IMR-90 (cell line): ENCODE measurements at places on chromosomes 5 and 9. TPM values are rescaled to one million over a fixed set of nuclear protein-coding genes. Genes with fewer than 3 reads are reported as not detected.
A peak's percentile ranks its signal among the peaks of the same experiment; 100 is the strongest.

DNA sequence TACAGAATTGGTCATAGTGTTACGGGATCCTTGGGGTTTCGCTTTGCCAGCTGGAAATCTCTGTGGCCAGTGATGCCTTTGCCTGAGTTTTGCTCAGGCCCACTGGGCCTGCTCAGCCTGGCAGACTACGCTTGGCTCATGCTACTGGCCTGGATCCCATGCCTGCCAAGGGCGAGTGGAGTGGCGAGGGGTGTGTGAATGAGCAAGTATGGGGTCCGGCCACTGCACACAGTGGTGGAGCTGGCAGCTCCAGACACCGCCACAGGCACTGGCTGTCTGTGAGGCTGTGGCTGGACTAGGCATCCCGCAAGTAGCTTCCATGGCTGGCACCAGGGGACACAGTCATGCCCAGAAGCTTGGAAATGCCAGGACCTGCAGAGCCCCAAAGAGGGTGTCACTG, 240.3 kb downstream of the ARRDC3 start:
- no peaks in the 10 kb centered on the region for H3K36me3 ChIP-seq
- H3K4me3 ChIP-seq = no peak overlapping the region
- no peak for DNase-seq
- H3K27ac ChIP-seq = no peak overlapping the region
- no peaks in the 10 kb centered on the region for H3K27me3 ChIP-seq
- peaks cover 8% of the 10 kb centered on the region for H3K4me1 ChIP-seq

- H3K36me3 ChIP-seq = peaks cover 19% of the 10 kb centered on the region
- no peak overlapping the region for H3K4me3 ChIP-seq
- DNase-seq = no peak
- H3K4me1 ChIP-seq = peaks cover 9% of the 10 kb centered on the region
- no peak overlapping the region for H3K27ac ChIP-seq
Measured at GRCh38 chr5:151475388-151475787, 28.0 kb downstream of the SLC36A1 start.

- no peak overlapping the region for H3K4me3 ChIP-seq
- peaks cover 10% of the 10 kb centered on the region for H3K27me3 ChIP-seq
- H3K4me1 ChIP-seq = peaks cover 6% of the 10 kb centered on the region
- peak; percentile 20 for DNase-seq
- no peaks in the 10 kb centered on the region for H3K36me3 ChIP-seq
Measured at GRCh38 chr9:124594225-124594624, 87.0 kb upstream of the NR5A1 start.

- no peaks in the 10 kb centered on the region for H3K27me3 ChIP-seq
- H3K4me3 ChIP-seq = no peak overlapping the region
- no peaks in the 10 kb centered on the region for H3K4me1 ChIP-seq
- no peak overlapping the region for H3K27ac ChIP-seq
- DNase-seq = no peak
Measured at GRCh38 chr5:179874136-179874535, 15.5 kb upstream of the MRNIP start.

The EGFLAM gene
- 1.1 TPM in 2 replicates for total RNA-seq

DNA sequence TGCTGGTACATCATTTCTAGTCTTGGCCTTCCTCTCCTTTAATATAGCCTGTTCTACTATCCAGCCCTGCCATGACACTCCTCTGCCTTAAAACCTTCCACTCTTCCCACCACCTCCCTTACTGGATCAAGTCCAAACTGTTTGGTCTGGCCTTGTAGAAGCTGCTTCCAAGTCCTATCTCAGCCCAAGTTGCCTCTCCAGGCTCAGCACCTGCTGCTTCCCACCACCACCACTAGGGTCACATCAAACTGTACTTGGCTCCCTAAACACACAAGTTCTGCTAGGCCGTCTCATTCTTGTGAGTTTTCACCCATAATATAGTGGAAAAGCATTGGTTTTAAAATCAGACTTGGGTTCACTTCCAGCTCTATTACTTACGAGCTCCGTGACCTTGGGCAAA, 1.4 kb downstream of the NDUFA8 start:
- no peaks in the 10 kb centered on the region for H3K36me3 ChIP-seq
- H3K27me3 ChIP-seq = peaks cover 2% of the 10 kb centered on the region
- no peak overlapping the region for H3K4me3 ChIP-seq
- peaks cover 2% of the 10 kb centered on the region for H3K4me1 ChIP-seq
- H3K27ac ChIP-seq = no peak overlapping the region

DNA sequence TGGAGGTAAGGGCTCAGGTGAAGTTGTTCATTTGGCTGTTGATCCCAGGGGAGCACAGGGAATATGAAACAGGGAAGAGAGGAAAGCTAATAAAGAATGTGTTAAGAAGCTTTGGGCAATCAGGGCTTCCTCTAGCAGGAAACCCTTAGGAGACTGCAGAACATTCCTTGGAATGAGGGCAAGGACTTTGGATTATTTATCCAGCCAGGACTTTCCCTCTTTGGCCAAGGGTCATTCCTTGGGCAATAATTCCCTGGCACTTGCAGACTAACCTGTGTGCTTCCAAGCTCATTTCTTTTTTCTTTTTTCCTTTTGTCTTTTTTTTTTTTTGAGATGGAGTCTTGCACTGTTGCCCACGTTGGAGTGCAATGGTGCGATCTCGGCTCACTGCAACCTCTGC, 209.2 kb upstream of the MAP3K1 start:
- H3K4me3 ChIP-seq = no peak overlapping the region
- peaks cover 4% of the 10 kb centered on the region; the same call in 1 of the 2 replicates for H3K27me3 ChIP-seq
- no peak for DNase-seq
- no peaks in the 10 kb centered on the region for H3K36me3 ChIP-seq
- H3K4me1 ChIP-seq = peaks cover 15% of the 10 kb centered on the region

DNA sequence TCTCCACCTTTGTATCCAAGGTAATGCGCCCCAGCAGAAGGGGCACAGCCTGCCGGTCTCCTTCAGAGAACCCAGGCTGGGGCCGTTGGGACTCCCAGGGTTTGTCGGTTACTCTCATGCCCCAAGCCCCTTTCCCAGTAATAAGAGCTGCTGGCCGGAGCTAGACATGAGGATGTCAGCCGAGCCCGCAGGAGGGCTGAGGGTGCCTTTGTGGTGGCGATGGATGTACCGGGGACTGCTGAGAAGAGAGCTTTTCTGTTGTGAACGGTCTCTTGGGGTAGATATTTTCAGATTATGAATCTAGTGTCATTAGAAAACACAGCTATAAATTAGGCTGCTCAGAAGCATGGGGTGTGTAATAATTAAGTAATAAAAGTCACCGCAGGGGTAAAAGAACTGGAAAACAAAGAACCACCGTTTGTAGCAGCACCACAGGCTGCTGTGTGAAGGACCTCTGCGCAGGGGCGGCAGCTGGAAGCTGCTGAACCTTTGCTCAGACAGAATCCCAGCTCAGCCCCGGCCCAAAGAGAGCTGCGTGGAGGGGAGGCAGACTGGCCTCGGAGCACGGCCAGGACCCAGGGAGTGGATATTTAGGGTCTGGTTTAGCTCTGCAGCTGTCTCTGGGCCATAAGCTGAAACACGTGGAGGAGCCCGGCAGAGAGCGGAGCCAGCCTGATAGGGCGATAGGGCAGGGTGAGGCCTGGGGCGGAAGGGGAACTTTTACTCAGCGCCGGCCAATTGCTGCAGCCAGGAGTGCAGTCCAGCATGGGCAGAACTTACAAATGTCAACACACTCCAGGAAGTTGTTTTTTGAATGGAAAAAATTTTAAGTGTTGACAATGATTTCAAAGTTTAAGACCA, 50.5 kb upstream of the BARHL1 start:
- H3K27me3 ChIP-seq = peaks cover 16% of the 10 kb centered on the region
- no peaks in the 10 kb centered on the region for H3K36me3 ChIP-seq
- no peak overlapping the region for H3K4me3 ChIP-seq
- no peaks in the 10 kb centered on the region for H3K4me1 ChIP-seq

DNA sequence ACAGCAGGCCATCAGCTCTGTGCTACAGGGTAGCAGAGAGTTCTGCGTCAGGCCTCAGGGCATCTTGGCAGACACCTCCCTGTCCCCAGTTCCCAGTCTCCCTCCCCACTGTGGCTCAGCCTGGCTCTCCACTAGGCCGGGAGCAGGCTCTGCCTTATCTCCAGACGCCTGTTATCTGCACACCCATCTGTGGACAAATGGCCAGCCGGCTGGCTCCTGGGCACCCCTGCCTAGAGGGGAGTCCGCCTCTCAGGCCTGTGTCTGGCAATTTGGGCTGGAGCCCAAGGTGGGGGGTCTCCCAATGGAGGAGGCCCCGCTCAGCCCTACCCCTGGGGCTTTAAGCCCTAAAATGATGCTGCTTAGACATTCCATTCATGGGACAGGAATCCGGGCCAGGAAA, 39.2 kb upstream of the HAND1 start:
- H3K36me3 ChIP-seq = no peaks in the 10 kb centered on the region
- DNase-seq = no peak
- no peak overlapping the region for H3K4me3 ChIP-seq
- no peaks in the 10 kb centered on the region for H3K4me1 ChIP-seq
- no peak overlapping the region for H3K27ac ChIP-seq

GRCh38 chr5:158154226-158155005, 295.5 kb upstream of the CLINT1 start:
- no peak overlapping the region for H3K4me3 ChIP-seq
- no peaks in the 10 kb centered on the region for H3K4me1 ChIP-seq
- H3K27ac ChIP-seq = no peak overlapping the region

DNA sequence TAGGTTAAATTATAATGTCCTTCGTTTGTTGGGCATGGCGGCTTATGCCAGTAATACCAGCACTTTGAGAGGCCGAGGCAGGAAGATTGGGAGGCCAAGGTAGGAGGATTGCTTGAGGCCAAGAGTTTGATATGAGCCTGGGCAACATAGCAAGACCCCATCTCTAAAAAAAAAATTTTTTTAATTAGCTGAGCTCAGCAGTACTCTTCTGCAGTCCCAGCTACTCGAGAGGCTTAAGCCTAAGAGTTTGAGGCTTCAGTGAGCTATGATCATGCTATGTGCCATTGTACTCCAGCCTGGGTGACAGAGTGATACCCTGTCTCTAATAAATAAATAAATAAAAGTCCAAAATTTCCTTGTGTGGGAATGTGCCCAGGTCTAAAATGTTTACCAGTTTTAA, 9.1 kb upstream of the MSANTD3 start:
- no peak overlapping the region for H3K4me3 ChIP-seq
- no peak overlapping the region for H3K27ac ChIP-seq
- DNase-seq = no peak
- no peaks in the 10 kb centered on the region for H3K27me3 ChIP-seq
- no peaks in the 10 kb centered on the region; the same call in 1 of the 2 replicates for H3K4me1 ChIP-seq

The CLK4 gene
- 8.2 and 14.4 TPM in 2 replicates for total RNA-seq

- no peaks in the 10 kb centered on the region for H3K27me3 ChIP-seq
- no peak overlapping the region for H3K4me3 ChIP-seq
- H3K27ac ChIP-seq = no peak overlapping the region
- H3K4me1 ChIP-seq = peaks cover 19% of the 10 kb centered on the region
- no peak for DNase-seq
Measured at GRCh38 chr9:87864915-87865314, 17.8 kb upstream of the SPATA31E1 start.

DNA sequence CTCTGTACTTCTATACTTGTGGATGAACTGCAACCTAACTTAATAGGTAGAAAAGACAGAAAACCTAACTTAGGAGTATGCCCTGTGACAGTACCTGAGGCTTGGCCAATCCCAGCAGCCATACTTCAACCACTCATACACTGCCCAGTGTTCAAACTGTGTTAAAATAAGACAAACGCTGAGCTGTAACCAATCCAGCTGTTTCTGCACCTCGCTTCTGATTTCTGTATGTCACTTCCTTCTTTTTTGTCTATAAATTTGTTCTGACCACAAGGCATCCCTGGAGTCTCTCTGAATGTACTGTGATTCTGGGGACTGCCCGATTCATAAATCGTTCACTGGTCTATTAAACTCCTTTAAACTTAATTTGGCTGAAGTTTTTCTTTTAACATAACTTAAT, 41.4 kb downstream of the AUH start:
- peaks cover 7% of the 10 kb centered on the region for H3K36me3 ChIP-seq
- no peak overlapping the region for H3K27ac ChIP-seq
- no peaks in the 10 kb centered on the region for H3K4me1 ChIP-seq

GRCh38 chr9:76045221-76045620, 154.7 kb downstream of the PCSK5 start:
- no peak overlapping the region for H3K27ac ChIP-seq
- H3K4me1 ChIP-seq = no peaks in the 10 kb centered on the region
- no peaks in the 10 kb centered on the region for H3K36me3 ChIP-seq
- no peaks in the 10 kb centered on the region for H3K27me3 ChIP-seq
- DNase-seq = no peak

DNA sequence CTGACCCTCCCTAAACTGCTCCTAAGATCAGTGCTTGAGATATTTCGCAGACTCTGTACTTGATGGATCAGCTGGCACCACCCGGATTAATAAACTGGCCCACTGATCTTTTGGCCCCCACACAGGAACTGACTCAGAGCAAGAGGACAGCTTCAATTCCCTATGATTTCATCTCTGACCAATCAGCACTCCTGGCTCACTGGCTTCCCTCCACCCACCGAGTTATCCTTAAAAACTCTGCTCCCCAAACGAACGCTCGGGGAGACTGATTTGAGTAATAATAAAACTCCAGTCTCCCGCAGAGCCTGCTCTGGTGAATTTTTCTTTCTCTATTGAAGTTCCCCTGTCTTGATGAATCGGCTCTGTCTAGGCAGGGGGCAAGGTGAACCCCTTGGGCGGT, 36.5 kb upstream of the CD180 start:
- peak; percentile 42 for DNase-seq
- H3K27ac ChIP-seq = no peak overlapping the region
- H3K36me3 ChIP-seq = no peaks in the 10 kb centered on the region

GRCh38 chr5:167755420-167755819, 536.0 kb upstream of the WWC1 start:
- H3K4me3 ChIP-seq = no peak overlapping the region
- DNase-seq = no peak
- H3K36me3 ChIP-seq = no peaks in the 10 kb centered on the region
- peaks cover 1% of the 10 kb centered on the region; the same call in 1 of the 2 replicates for H3K27me3 ChIP-seq
- H3K4me1 ChIP-seq = peaks cover 2% of the 10 kb centered on the region; the same call in 1 of the 2 replicates
- H3K27ac ChIP-seq = no peak overlapping the region

GRCh38 chr5:16750445-16750844, 133.6 kb upstream of the RETREG1 start:
- no peak for DNase-seq

DNA sequence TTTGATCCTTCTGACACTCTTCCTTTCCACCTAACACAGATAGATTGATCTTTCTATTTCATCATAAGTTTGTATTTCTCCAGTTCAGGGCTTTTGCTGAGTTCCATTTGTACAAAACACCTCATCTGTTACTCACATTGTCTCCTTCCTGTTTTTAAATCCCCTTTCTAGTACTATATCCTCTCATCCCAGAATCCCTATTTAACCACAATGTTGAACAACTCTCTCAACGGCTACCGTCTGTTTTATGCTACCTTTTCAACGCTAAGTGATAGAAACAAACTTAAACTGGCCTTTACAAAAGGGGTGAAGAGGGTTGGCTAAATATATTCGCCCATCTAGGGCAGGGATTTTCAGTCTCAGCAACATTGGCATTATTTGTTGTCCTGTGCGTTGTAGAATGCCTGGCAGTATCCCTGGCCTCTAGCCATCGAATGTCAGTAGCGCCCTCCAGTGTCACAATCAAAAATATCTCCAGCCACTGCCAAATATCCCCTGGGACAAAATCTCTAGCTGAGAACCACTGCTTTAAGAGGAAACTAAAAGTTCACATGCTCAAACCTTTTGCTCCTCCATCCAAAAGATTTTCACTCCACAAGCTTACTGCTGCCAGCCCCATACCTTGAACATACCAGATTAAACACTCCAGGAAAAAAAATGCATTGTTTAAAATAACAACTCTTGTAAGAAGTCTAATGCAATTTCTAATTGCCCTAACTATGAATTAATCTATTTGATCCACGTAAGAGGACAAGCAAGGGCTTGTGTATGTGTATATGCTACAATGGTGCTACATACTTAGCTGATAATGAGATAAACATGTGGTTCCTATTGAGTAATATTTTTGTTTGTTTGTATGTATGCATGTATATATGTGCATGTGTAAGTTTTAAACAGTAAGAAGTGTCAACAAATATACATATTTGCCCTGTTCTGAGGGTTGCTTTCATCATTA, 344.0 kb downstream of the PTPRD start:
- H3K4me3 ChIP-seq = 0 out of 2 replicates have a peak overlapping the region, but pooled peaks have one; percentile 5
- H3K36me3 ChIP-seq = no peaks in the 10 kb centered on the region
- peak; percentile 12 for DNase-seq

The SLC25A2 gene
- 0.28 TPM in 1 of 2 replicates, not detected in the other for total RNA-seq
